ENCODE measurements at places on chromosomes 2 and 18.

GRCh38 chr2:46051085-46051484 lies 246.1 kb upstream of the EPAS1 start:
- no peak for DNase-seq

DNA sequence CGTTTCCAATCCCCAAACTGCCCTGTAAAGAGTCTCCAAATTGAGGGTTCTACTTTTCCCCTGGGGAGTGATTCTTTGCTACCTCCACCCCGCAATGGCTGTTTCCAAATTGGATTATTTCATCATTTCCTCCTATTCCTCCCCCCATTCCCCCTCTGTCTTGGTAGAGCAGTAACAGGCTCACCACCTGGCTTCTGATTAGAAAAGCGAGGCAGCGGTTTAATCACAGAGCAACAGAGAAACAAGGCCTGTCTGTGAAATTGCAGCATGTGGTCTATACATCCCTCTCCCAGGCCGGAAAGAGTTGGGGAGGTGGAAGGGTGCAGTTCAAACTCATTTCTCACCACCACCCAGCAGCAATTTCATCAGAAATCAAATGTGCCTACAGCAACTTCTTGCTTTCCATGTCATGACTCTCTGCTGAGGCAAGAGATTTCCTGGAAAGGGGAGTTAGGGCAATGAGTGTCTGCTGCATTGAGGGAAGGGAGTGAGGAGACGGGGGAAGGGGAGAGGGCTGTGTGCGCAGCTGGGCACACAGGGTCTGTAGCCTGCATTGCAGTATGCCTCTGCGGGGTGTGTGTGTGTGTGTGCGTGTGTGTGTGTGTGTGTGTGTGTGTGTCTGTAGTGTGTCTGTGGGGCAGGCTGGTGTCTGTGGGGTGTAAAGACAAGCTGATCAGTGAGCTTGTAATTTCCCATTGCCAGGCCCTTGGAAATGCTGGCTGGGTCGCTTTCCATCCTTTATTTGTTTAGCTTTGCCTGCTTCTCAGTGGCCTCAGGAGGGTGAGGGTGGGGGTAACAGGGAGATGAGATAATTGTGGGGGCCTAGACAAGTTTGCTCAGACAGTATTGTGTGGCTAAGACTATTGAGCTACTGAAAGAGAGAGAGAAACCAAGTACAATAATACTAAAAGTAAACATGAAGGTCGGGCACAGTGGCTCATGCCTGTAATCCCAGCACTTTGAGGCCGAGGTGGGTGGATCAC lies 13.5 kb upstream of the IGFBP2 start:
- peak; percentile 86 for DNase-seq

DNA sequence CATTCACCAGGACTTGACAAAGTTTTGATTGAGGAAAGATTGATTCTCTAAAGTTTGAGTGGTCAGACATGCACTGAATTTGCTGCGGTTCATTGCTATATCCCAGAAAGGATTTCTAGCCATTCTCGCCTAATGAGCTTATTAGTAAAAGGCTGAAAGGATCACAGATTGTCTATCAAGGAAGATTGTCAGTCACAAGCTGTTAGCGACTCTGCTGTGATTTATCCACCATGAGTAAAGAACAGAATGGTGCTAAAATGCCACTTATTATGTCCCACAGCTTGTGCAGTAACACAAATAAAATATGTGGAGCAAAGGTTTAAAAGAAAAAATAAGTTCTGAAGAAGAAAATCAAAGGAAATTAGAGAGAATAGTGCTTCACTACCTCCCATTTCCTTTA lies 701.2 kb upstream of the CDH7 start:
- DNase-seq, result no peak

GRCh38 chr2:227016894-227017293 lies 147.1 kb downstream of the COL4A4 start:
- DNase-seq, result no peak

GRCh38 chr18:25282282-25282681 lies 69.7 kb downstream of the ZNF521 start:
- no peak for DNase-seq

DNA sequence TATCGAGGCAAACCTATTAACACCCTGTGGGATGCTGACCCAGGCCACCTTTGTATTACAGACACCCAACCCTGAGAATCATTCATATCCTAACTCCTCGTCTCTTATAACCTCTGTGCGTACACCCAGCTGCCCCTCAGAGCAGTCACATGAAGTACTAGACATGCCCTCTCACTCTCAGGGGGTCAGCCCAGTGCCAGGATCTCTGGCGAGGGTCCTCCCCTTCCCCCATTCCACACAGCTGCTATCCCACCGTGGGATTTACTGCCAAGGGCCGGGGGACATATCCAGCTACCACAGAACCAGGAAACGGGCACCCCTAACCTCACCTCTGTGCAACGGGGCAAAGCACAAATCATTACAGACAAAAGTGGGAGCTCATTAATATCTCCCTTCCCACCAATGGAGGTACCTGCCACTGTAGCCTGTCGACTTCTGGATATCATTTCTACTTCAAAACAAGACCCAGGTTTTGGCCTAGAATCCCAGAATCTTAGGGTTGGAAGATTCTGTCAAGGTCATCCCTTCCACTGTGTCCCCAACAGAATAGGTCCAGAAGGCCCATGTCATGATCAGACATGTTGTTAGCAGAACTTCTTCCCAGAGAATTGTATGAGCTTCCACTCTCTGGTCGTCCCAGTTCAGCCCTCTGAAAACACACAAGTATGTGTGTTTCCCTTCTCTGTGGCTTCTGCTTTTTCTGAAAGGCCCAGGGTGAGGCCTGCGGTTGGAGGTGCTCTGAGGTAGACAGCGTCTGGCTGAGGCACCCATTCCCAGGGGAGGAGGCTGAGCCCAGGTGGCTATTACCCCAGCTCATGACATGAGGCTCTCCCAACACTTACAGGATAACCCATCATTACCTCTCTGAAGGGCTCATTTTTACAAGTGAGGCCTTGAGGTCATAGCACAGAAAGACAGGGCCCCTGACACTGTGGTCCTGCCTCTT lies 1.7 kb downstream of the TMBIM1 start:
- DNase-seq, result no peak

- DNase-seq, result no peak
Observed at GRCh38 chr18:9156604-9157249, 20.1 kb downstream of the ANKRD12 start.

DNA sequence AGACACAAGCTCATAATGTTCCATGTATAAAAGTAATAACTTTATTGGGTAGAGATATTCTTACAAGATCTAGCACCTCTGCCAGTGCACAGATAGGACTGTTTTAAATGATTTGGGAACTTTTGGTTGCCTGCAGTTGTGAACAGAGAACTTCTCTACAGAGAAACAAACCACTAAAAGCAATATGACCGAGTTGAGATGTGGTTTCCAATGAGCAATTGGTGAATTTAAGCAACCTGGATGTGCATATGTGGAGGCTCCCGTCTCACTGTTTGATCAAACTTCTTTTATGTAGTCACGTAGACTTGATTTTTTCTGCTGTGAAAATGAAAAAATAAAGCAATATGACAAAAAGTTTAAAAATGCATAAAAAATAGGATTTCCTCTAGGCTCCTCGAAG lies 7.8 kb downstream of the SOX11 start:
- DNase-seq, result no peak

DNA sequence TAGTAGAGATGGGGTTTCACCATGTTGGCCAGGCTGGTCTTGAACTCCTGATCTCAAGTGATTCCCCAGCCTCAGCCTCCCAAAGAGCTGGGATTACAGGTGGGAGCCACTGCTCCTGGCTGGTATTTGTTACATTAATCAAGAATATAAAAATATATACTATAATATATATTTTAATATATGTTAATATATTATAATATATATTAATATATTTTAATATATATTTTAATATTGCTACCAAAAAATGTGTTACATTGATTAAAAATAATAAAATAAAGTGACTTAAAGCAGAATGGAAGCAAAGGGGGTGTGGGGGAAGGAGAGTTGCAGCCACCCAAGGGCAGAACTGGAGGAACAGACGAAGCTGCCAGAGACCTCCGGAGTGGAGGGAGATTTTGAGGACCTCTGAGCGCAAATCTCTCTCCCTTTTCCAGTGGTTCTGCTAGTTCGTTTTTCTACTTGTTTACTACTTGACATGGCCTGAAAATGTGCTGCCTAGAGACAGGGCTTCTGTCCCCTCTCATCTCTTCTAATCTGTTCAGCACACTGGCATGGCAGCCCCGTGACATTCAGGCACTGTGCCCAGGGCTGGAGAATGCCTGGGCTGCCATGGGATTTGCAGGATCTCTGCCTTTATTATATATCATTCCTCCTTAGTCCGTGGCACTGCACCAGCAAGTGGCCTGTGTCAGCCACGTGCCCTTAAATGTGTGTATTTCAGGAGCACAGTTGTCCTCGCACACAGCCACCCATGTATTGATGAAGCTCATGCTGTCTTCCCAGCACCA lies 47.9 kb upstream of the RAB12 start:
- no peak for DNase-seq

All from fibroblast of upper back skin (primary cell).